Activated T-cell treated with anti-CD3 and anti-CD28 coated beads for 48 hours (primary cell): ENCODE measurements at places on chromosomes 5 and 9.

GRCh38 chr5:885529-885928 lies 7.1 kb downstream of the BRD9 start:
- no peak for DNase-seq

DNA sequence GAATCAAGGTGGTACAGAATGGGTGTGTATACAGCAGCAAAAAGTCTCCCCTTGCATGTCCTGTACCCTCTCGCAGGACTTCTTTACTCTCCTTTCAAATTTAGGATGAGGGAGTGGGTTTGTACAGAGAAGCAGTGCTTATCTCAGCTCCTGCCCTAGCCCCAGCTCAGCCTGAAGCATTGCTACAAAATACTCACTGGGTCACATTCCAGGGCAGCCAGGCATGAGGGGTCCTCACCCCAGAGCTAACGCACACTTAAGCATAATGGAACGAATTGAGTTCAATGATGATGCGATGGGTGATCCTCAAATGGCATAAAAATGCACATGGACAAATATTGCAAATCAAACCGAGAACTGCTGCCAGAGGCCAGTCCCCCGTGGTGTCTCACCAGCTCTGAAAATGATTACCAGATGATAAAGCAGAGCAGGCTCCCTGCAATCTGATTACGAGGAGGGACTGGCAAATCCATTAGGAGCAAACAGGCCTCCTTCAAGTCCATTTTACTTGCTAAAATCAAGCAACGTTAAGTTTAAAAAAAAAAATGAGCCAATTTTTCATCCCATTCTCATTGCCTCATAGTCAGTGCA lies 231.6 kb upstream of the TAS2R1 start:
- DNase-seq: no peak

DNA sequence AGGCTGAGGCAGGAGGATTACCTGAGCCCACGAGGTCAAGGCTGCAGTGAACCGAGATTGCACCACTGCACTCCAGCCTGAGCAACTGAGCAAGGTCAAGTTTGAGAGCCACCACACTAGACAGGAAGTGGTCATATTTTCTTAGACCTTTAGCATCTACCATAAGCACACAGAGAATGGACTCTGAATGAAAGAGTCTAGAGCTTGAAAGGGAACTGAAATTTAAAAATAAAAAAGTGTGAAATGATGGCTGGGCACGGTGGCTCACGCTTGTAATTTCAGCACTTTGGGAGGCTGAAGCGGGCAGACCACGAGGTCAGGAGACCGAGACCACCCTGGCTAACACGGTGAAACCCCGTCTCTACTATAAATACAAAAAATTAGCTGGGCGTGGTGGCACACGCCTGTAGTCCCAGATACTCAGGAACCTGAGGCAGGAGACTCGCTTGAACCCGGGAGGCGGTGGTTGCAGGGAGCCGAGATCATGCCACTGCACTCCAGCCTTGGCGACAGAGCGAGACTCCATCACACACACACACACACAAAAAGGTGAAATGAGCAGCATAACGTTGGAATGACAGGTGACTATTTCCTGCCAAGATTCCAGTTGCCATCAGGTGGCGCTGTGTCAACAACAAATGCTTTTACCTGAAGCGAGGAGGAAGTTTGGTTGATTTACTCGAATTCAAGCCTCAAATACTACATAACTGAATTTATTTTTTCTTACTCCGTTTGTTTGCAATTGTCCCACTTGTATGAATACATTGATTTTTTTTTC lies 21.3 kb upstream of the AK3 start:
- DNase-seq: peak; percentile 62

DNA sequence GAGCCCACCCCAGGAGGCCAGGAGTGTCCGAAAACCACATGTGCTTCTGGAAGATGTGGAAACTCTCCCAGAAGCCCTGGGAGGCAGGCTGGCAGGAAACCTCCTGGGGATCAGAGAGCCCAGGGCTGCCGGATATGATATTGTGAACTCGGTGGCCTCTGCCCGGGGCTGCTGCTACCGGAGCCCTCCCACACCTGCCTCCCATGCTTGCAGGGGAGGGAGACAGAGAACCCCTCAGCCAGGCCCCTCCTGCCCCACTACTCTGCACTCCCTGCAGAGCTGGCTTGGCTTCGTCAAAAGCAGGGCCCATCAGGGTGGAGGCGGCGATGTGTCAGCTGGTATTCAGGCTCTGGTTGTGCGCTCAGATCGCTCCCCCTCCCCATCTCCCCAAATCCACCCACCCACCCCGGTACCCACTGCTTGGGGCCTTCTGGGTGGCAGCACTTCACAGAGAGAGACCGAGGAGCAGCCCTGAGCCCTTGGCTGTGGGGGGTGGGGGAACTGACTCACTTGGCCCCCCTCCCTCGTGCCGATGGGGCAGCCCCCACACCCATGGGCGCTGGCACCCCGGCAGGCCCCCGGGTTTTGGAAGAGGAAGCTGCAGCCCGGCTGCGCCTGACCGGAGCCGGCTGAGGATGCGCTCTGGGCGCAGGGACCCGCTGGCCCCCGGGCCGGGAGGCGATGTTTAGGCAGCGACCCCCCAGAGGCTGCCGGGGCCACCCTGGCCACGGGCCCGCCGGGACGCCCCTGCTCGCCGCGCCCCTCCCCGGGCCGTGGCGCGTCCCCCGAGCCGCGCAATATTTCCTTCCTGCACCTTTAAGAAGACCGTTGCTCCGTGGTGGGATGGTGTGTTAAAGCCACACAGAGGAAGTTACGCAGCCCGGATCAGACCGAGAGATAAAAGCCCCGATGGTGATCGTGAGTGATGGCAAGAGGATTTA lies 786 bp upstream of the NTNG2 start:
- DNase-seq: peak; percentile 40

GRCh38 chr9:99569840-99570239 lies 251.8 kb upstream of the NR4A3 start:
- no peak for DNase-seq

GRCh38 chr5:133933670-133934295 lies 34.6 kb downstream of the C5orf15 start:
- DNase-seq: no peak

GRCh38 chr9:75054368-75055001 lies 26.4 kb upstream of the CARNMT1 start:
- no peak for DNase-seq

DNA sequence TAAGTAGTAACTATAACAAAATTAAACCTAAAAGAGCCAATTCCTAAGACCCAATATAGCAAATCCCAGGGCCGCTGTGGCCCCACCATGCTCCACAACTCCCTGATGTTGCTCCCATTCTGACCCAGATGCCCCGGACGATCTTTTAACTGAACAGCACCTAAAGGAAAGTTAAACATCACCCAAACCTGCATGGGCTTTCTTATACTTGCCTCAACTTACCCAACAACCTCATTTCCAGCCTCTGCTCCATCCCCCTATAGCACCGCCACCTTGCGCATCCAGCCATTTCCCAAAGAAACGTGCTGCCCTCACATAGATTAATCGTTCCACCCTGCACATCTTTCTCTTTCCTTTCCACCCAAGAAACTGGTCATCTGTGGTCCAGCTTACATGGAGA lies 54.6 kb downstream of the ZNF354C start:
- DNase-seq: no peak

- no peak for DNase-seq
Observed at GRCh38 chr5:80156156-80156555, 99.7 kb downstream of the SERINC5 start.

GRCh38 chr5:134777366-134777765 lies 18.8 kb downstream of the DDX46 start:
- DNase-seq: no peak

GRCh38 chr9:88534456-88535225 lies at the start of gene NXNL2:
Gene NXNL2 (plus strand): TSS chr9:88535178. CDS start chr9:88535435, 257 bp downstream.
- DNase-seq: peak; percentile 15

DNA sequence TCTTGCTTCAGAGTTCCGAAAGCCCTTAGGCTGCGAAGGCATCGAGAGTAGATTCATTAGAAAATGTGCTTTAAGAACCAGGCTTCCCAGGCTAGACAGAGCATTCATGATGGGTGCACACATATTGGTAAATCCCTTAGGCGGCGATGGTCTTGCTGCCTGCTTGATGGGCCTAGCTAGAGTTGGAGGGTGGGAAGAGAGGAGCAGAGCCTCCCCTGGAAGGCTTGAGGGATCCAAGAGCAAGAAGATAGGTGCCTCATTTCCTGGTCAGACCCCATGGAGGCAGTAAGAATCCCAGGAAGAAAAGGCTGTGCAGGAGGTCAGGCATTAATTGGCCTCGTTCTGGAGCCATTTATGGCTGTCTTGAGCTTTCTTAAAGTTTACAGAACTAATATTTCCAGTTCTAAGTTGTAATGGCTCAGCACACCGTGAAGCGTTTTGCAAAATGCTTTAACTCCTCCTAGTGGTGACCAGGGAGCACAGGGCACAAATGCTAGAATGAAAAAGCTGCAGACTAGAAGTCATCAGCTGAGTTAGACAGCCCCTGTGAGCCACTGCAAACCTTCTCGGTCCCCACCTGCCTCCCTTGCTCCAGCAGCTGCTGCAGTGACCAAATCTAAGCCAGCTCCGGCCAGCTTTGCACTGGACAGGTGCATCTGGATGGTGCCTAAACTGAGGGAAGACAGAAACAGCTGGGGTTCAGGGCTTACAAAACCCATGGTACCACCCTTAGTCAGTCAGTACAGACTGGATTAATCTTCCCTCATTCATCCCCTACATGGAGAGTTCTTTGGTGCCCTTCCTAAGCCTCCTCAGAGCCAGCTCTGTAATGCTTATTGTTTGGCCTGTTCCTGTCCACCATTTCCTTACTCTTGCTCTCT lies 14.7 kb downstream of the SLC45A2 start:
- no peak for DNase-seq

DNA sequence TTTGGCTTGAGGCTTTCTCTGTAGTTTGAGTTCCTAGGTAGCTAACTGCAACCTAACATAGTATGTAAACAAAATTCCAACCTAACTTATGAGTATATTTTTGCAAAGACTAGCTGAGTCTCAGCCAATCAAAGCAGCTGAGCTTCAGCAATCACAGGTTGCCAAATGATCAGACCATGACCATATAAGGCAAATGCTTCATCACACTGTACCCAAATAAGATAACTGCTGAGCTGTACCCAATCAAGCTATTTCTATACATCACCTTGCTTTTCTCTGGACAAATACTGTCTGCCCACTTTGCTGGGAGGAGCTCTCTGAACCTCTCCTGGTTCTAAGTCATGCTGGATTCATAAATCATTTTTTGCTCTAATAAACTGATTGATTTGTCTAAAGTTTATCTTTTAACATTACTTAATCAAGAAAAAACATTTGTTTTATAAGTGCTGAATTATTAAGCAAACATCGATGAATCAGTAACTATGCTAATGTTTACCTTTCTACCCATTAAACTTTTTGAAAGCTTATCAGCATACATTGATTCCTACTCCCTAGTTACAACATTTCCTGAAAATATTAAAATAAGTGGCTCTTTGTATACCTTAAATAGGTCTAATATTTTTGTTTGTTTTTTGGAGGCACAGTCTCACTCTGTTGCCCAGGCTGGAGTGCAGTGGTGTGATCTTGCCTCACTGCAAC lies 129.7 kb upstream of the PCA3 start:
- DNase-seq: no peak

GRCh38 chr9:122904466-122904822 lies 715 bp downstream of the RC3H2 start:
- DNase-seq: peak; percentile 11

GRCh38 chr9:116686693-116687073 lies 422 bp upstream of the TRIM32 start:
- no peak for DNase-seq

GRCh38 chr5:22908129-22908528 lies 55.0 kb upstream of the CDH12 start:
- no peak for DNase-seq

DNA sequence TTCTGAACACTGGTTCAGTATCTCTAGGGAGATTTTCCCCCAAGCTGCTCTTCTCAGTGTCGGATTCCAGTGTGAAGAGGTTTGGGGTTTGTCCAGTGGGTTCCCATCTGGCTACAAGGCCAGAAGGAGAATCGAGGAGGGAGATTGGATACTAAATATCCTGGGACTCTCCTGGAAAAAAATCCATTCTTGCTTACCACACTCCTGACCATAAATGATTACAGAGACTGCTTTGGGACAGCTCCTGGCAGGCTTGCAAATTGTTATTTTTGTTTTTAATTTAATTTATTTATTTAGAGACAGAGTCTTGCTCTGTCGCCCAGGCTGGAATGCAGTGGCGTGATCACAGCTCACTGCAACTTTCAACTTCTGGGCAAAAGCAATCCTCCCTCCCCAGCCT lies 4.7 kb upstream of the SUSD1 start:
- no peak for DNase-seq

DNA sequence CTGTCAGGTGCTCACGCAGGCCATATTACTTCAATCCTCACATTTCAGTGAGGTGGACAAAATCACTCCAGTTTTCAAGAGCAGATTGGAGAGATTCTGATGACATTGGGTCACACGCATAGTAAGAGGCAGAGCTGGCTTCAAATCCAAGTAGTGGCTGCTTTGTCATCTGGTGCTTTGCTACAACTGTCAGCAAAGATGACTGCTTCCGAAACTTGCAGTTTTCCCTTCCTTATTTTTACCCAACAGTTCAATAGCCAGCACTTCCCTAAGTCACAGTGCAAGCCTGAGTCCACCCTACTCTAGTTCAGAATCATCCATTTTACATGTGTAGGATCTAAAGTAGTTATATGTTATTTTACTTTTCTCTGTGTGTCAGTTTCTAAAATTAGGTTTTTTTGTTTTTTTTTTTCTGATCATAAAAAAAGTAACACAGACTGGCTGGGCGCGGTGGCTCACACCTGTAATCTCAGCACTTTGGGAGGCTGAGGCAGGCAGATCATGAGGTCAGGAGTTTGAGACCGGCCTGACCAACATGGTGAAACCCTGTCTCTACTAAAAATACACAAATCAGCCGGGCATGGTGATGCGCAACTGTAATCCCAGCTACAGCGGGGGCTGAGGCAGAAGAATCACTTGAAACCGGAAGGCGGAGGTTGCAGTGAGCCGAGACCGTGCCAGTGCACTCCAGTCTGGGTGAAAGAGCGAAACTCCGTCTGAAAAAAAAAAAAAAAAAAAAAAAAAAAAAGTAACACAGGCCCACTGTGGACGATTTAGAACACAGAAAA lies 49.6 kb downstream of the ANKDD1B start:
- DNase-seq: no peak

- no peak for DNase-seq
Observed at GRCh38 chr5:177357459-177358351, at the start of gene RGS14. Gene RGS14 (plus strand): TSS chr5:177357924. CDS start chr5:177358025, 101 bp downstream.

- DNase-seq: no peak
Observed at GRCh38 chr5:14489643-14490042, 91.9 kb upstream of the OTULINL start.

GRCh38 chr9:95143591-95144561 lies 173.6 kb downstream of the FANCC start:
- DNase-seq: no peak

GRCh38 chr5:154042766-154043165 lies 4.0 kb downstream of the MFAP3 start:
- no peak for DNase-seq
